NK-92 treated with Interleukin-12 subunit alpha and Interleukin-12 subunit beta, amount 100 ng/mL, for 24 hours (cell line): ENCODE measurements at places on chromosomes 11 and 22.

- no peak for DNase-seq
Observed at GRCh38 chr11:113506461-113506860, 31.3 kb upstream of the DRD2 start.

DNA sequence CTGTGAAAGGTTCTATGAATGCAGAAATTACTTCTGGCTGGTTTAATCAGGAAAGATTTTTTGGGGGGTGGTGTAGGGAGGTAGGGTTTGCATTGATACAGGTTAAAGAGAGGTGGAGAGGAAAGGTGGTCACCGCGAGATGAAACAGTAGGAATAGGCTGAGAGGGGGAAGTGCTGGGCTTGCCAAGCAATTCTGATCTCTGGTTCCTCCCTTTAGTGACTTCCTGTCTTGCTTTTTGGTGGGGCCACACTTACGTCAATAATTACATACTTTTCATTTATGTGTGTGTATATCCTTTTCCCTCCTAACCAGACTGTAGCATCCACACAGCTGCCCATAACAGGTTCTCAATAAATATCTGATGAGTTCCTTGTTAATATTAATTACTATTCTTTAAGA is 120.0 kb downstream of the CTNND1 start:
- no peak for DNase-seq

- no peak for DNase-seq
Observed at GRCh38 chr11:64017945-64018224, 17.8 kb upstream of the FLRT1 start.

GRCh38 chr11:74676596-74676995 is 54.6 kb downstream of the CHRDL2 start:
- no peak for DNase-seq
